ENCODE measurements at places on chromosomes 12 and 14.

GRCh38 chr14:78946949-78947348 is 776.8 kb downstream of the NRXN3 start:
- DNase-seq, result no peak

DNA sequence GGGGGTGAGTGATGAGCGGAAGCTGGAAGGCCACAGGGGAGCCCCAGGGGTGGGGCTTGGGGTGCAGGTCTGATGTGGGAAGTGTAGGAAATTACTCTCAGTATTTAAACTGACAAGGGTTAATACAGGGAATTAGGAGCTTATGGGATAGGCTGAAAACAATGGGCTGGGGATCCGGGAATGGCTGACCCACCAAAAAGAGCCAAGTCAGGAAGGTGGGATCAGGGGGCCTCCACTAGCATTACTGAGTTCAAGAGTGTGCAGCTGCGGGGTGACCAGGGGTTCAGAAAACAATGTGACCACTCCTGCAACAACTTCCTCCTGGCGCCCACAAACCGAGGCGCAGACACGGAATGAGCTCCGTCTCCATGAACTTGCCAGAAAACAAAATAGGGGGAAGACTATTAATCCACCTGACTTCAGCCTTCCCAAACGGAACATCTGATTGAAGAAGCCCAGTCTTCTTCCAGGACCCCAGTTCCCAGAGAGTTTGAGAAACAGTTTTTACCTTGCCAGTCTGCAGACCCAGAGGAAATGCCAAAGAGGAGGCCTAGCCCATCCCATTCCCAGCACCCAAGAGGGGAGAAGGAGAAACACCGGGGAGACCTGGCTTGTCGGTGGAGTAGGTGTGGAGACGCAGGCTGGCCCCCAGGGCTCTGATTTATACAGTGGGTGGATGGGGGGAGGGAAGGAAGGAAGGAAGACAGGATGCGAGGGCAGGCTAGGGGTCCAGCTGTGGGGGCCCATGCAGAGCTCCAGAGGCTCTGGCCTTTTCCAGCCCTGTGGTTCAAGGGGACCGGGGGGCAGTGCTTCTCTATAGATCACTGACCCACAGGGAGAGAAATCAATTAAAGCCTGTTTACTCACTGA is 16.5 kb upstream of the YY1 start:
- no peak for DNase-seq

DNA sequence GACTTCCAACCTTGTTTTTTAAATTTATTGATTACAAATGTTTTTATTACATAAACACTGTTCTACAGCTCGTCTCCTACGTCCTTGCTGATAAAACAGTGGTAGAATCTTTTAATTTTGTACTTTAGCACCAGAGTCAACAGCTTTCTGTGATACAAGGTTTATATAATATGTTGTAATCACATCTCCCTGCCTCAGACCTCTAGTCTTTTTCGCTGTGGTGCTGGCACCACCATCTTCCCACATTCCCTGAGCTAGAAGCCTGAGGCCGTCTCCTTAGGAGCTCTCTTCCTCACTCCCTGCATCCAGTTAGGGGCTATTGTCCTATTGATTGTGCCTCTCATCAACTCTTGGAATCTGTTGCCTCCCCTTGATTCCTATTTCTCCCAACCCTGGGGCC is 17.1 kb downstream of the MTHFD1 start:
- DNase-seq, result no peak

- no peak for DNase-seq
Measured at GRCh38 chr12:13220838-13221237, 24.3 kb downstream of the EMP1 start.

DNA sequence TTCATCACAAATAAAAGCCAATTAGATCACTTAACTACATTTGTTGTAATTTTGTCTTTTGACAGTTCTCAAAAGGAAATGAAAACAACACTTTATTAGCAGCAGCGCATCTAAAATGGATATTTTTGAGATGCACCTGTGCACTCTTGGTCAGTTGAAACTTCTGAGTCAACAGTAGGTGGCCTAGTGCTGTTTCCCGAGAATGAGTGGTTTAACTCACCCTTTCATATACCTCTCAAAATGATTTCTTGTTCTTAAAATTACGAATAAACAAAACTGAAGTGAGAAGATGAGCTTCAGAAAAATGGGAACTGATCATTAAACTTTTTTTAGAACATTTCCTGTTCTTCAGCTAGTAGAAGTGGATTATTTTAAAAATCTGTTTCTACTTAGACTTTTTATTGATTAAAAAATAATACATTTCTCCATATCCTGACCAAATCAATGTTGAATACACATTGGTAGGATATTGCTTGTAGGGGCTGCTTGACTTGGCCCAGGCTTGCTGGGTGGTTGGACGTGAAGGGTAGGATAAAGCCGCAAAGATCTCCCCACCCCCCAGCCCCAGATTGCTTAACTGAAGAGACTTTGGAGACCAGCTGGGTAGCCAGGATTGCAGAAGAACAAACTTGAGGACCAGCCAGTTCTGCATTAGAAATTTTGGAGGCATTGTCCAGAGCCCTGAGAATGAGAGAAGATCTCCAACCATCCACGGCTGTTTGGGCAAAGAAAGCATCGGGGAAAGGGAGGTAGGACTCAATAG is 22.3 kb upstream of the STK38L start:
- DNase-seq, result no peak

DNA sequence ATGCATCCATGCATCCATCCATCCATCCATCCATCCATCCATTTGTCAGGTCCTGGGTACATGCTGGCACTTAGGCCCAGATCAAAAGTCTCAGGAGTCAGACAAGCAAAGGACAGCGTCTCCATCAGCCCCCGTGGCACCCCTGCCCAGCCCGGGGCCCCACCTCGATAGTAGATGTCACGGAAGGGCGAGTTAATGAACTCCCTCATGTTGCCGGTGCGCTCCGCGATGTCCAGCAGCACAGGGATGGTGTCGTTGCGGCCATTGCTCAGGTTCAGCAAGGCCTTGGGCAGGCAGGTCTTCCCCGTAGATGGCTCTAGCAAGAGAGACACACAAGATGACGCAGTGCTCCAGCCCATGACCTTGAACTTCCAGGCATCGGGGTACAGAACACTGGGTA is 30.4 kb downstream of the TRPV4 start:
- no peak for DNase-seq

GRCh38 chr12:19641235-19642080 is 202.2 kb downstream of the AEBP2 start:
- no peak for DNase-seq

DNA sequence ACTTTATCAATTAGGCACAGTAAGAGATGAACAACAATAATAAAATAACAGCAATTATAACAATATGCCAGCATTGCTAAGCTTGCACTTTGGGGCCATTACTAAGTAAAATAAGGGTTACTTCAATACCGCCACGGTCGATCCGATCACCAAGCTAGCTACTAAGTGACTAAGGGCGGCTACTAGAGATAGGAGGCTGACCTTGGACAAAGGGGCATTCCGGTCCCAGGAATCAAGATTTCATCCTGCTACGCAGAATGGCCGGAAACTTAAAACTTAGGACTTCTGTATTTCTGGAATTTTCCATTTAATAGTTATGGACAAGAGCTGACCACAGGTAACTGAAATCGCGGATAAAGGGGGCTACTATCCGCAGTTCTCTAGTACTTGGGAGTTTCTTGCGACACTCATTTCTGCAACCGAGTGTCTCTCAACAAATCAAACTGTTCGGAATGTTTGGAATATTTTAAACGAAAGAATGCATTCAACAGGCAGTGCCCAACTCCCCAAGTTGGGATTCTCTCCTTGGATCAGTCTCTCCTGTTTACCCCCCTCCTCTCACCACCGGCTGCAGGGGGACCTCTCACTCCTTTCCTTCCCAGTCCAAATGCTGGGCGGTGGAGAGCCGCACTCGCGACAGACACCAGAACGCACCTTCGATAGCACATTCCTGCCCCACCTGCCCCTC is 650 bp downstream of the HEBP1 start:
- DNase-seq, result no peak

DNA sequence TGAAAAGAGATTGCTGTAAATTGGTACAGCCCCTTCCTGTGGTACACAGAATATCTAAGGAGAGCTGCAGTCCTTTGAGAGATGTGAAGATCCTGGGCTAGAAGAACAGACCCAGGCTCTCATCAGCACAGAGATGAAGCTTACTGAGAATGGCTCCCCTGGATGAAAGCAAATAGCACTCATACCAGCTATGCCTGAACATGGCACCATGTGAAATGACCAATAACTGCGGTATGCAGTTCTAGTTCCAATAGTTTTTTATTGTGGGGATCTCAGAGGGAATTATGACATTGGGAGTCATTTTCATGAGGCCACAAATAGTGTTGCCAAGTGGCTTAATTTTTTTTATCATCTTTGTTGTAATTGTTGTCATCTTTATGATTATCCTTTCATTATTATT is 15.4 kb upstream of the TRHDE start:
- DNase-seq, result no peak

DNA sequence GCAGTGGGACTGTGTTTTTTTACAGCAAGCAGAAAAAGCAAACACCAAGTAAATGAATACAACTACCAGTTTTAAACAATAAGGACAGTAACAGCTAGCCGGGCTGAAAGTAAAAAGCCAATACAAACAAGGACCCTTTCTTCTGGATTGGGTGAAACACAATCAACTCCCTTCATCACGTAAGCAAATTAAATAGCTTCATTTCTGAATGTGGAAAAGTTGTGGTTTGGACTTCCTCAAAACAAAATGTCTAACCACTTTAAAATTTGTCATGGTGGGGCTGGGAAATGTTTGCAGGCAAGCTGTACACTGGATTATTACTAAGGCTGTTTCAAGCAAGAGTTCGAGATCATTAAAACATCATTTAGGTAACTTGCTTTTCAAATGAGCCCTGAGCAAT is 47.4 kb downstream of the TCHP start:
- no peak for DNase-seq

- DNase-seq, result no peak
Measured at GRCh38 chr14:99419905-99420304, 60.8 kb downstream of the SETD3 start.

- no peak for DNase-seq
Measured at GRCh38 chr14:91284146-91284790, 39.8 kb upstream of the GPR68 start.

DNA sequence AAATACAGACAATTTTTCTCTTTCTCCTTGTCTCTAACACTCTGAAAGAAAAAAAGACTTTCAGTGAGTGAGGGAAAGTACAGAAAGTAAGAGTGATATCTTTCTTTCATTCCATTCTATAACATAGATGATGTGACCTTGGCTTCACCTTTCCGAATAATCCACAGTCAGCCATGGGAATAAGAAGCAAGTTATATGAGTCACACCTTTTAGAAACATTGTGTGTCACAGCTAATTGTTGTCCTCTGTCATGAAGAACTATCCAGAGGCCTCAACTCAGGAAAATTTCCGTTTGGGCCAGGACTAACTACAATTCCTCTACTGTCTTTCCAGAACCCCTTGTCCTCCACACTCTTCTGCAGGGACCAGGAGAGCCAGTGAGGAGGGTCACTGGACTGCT is 209.7 kb upstream of the FAR2 start:
- no peak for DNase-seq

- DNase-seq, result no peak
Measured at GRCh38 chr12:12282761-12283425, 16.0 kb upstream of the LRP6 start.

DNA sequence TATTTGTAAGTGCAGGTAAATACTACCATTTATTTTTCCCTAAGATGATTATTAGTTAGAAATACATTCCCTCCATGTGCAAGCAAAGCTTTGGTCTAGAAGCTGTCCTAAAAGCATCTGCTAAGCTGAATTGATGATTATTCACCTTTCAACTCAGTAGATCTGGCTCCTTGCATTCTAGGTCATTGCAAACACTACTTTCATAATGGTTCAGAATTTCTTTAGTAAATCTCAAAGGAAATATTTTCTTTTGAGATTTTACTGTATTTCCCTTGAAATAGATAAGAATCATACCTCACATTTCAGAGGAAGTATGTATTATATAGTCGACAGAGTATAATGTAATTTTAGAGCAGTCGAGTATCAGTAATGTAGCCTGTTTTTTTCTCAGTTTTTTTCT is 2.4 kb downstream of the ETNK1 start:
- DNase-seq, result no peak

DNA sequence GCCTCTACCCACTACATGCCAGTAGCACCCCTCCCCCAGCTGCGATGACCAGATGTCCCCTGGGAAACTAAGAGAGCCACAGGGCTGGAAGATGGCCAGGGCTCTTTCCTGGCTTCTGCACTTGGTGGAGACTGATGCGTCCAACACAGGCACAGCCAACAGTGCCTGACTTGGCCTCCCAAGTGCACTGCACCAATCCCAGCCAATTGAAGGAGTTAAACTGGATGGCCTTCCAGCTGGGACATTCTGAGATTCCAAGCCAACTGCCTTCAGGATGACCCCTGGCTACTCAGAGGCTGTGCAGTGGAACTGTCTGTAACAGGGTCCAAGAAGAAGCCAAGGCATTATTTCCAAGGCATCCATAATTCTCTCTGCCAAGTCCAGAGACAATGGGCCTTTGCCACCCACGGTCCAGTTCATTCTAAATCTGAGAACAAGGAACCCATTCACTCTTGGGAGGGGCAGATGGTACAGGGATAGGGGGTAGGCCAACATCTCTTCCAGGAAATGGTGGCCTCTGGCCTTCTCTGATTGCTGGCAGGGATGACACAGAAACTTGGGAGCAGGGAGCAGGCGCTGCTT is 35.2 kb downstream of the PRIMA1 start:
- no peak for DNase-seq

DNA sequence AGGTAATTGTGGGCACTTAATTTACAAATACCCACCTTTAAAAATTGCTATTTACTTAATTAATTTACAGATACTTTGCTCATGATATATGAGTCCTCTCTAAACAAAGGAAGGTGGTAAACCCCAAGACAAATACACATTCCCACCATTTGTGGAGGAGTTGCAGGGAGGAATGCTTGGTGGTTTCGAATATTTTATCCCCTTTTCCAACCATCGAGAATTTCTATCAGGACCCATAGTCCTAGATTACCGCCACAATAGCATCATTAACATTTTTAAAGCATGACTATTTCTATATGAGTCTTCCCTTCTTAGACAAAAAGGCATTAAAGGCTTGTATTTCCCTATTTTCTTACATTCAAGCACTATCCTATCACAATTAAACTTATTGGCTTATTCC is 34.2 kb upstream of the PLEKHA5 start:
- DNase-seq, result no peak

DNA sequence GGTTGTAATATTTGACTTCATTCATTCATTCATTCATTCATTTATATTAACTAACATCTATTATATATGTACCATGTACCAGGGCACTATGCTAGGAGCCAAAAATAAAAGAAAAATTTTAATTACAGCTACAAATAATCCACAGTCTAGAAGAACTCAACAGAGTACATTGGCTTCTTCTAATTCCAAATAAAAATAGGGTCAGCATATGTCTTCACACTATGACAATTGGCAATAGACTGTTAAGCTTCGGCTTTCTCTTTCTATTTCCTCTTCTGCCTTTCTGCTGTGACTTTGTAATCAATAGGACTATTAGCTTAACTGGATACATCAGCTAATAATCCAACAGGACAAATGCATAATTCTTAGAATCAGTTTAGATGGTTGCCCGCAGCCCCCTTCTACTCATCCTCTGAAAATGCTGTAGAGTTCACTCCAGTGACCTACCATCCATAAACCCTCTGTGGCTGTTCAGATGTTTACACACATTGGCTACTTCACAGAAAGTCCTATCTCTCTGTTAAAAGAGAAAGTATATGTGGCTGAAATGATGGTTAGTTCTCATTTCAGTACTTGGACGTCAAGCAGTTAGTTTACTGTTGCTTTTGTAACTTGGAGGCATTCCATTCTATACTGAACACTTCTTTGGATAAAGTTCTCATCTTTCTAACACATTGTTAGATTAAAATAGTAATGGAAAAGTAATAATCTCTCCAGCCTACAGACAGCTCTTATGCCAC is 445.5 kb upstream of the GARIN6 start:
- DNase-seq, result no peak

GRCh38 chr12:480831-481816 is 21.4 kb downstream of the B4GALNT3 start:
- DNase-seq, result no peak

All from activated CD4-positive, alpha-beta T cell treated with anti-CD3 and anti-CD28 coated beads, Interleukin-2, amount 50 U/mL, for 1 hour (primary cell).